Right ventricle myocardium inferior (tissue), 1 donor: ENCODE measurements at places on chromosomes 7 and 10. TPM values are rescaled to one million over a fixed set of nuclear protein-coding genes. Genes with fewer than 3 reads are reported as not detected.

The CALML3 gene
- not detected for total RNA-seq

The CLDN3 gene
- not detected for total RNA-seq

The DHX32 gene
- total RNA-seq: 42.3 TPM

DNA sequence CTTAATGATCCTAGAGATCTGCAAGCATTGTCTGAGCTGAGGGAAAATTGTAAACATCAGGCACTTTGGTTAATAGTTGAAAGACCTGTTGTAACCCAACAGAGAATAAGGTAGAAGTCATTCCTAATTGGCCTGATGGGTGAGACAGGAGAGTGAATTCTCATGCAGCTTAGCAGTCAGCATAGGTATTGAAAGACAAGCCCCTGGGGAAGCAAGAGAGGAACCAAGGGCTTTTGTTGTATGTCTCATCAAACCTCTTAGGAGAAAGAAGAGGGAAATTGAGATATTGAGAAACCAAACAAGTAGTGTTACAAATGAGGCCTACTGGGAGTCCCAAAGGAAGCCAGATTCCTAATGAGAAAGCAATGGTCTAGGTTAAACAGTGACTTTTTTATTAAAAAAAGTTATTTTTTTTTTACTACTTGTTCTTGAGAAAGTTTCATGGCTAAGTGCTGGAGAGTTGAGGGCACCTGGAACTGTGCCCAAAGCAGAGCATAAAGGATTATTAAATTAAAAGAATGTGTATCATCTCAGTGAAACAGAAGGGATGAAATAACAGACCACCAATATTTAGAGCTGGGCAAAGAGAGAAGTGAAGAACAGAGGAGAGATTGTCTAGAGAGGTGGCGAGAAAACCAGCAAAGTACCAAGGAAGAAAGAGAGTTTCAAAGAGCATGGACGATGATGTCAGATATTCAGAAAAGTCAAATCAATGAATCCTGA lies 168.9 kb downstream of the CDK14 start:
- no peak for DNase-seq

- no peak for DNase-seq
Observed at GRCh38 chr7:155555116-155555695, 8.8 kb upstream of the CNPY1 start.

- DNase-seq: no peak
Observed at GRCh38 chr7:74290981-74291441, 1.8 kb downstream of the CLIP2 start.
